ENCODE measurements at places on chromosomes 1 and 21.

DNA sequence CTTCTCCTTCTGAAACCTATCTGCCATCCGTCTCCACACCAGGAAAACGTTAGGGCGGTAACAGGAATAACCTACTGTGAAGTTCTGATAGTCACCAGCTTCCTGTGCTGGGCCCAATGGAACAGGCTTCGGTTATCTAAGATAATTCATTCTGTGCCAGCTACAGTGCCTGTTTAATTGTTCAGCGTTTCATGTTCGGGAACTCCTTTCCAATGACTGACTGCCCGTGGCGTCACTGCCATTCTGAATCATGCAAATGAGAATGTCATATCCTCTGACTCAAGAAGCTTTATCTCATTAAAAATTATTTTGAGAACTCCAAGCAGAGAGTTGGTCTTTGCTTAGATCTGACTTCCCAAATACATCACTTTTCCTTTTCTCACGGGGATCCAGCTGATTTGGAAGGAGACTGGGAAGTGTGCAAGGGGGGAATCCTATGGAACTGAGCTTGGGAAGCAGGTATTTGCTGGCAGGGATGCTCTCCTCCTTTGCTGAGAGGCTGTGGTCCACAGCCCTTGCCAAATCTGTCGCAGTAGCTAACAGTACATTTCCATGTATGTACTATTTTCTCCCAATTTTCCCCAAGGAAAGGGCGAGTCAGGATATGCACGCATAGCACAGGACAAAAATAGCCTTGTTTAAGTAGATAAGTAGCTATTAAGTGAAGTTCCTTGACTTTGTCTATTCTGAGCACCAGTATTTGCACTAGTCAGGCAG lies 358.7 kb downstream of the LTN1 start:
- DNase-seq, result no peak

DNA sequence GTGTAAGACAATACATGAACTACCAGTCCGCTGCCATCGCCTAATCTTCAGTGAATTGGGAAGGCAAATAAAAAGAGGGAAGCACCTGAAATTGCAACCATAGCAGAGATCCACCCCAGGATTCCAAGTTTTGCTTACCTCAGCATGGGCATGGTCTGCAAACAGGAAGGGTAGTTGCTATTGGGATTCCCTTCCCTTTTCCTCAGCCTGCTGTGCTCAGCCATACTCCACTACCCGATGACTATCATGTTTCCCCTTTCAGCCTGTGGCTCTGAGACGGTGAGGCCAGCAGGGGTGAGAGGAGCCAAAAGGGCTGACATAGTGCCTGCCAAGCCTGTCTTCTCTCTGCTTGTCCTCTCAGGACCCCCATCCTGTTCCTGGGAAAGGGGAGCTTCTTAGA lies 64.2 kb downstream of the GPR137B start:
- no peak for DNase-seq

GRCh38 chr1:209040351-209040750 lies 543.2 kb upstream of the CAMK1G start:
- DNase-seq, result no peak

GRCh38 chr1:23872421-23872820 lies 4.3 kb upstream of the FUCA1 start:
- no peak for DNase-seq

GRCh38 chr1:98921817-98922216 lies 82.8 kb downstream of the PLPPR5 start:
- DNase-seq, result no peak

DNA sequence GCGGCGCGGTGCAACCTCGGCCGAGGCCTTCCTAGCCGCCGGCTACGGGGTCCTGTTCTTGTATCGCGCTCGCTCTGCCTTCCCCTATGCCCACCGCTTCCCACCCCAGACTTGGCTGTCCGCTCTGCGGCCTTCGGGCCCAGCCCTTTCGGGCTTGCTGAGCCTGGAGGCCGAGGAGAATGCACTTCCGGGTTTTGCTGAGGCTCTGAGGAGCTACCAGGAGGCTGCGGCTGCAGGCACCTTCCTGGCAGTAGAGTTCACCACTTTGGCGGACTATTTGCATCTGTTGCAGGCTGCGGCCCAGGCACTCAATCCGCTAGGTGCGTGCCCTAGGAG lies 379 bp downstream of the PPCS start:
- DNase-seq, result peak; percentile 73

DNA sequence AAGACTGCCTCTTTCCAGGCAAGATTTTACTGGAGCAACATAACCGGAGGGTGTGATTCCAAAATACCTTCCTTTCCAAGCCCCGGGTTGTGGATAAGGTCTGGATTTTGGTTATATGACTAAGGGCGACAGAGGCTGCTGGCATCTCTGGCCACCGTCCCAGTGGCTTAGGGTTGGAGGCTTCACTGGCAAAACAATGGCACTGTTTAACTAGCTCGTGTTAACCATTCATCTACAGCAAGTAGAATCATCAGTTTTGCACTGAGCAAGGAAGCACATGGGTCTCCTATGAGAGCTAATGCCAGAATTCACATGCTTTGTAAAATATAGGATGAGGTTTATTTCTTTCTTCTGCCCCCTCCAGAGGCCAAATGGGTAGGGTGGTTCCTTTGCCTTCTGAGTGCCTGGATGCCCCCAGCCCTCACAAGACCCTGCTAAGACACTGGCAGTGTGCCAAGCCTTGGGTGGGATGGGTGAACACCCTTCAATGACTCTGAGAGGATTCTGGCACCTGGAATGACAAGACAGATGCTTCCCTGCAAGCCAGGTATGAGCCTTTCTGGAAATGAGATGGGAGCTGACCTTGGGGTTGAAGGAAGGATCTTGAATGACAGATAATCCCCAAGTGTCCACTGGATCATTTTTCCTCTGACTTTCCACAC lies 36.8 kb downstream of the DHCR24 start:
- DNase-seq, result no peak

DNA sequence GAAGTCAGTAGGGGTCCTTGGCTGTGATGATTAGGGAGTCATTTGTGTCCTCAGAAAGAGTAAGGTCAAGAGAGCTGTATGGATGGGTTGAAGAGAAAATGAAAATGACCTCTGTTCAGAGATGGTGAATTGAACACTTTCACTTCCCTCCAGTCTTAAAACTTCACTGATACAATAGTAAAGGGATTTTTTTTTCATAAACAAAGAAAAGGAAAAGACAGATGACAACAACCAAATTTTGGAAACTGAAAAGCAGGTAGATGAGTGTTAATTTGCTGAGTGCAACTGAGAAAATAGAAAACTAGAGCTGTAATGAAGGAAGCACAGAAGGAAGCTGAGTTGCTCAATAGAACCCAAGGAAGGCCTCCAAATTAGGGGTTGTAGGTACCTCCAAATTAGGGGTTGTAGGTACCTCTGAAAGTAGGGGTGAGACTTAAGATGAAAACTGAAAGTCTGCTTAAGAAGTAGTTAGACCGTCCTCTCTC lies 14.8 kb upstream of the S1PR1 start:
- no peak for DNase-seq

- no peak for DNase-seq
Observed at GRCh38 chr1:107547363-107548155, 406.7 kb downstream of the NTNG1 start.

- no peak for DNase-seq
Observed at GRCh38 chr1:187384504-187384903, 555.8 kb downstream of the PLA2G4A start.

- DNase-seq, result no peak
Observed at GRCh38 chr1:100397681-100398080, 45.4 kb downstream of the CDC14A start.

- DNase-seq, result peak; percentile 78
Observed at GRCh38 chr1:161766102-161766981, at the start of gene ATF6. Gene ATF6 (plus strand): TSS chr1:161766320. CDS start chr1:161766361, 41 bp downstream.

GRCh38 chr1:33155877-33156538 lies 25.8 kb downstream of the TRIM62 start:
- DNase-seq, result no peak

DNA sequence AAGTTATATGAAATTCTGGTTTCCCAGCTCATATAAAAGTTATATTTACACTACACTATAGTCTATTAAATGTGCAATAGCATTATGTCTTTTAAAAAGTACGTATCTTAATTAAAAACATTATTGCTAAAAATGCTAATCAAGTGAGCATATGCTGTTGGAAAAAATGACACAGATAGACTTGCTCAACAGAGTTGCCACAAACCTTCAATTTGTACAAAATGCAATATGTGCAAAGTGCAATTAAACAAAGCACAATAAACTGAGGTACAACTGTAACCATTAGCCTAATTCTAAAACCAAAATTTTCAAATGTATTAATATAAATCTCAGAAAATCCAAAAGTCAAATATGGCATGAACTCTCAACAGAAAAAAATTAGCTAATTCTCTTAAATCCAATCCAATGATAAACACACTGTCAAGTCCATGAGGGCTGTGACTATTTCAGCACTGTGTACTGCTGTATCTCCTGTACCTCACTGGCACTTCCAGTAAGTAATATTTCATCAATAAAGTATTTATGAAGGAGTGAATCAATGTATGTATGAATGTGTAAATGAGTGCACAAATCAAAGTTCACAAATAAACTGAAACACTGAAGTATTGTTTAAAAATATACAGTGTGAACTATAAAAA lies 116.3 kb downstream of the AKT3 start:
- DNase-seq, result no peak

DNA sequence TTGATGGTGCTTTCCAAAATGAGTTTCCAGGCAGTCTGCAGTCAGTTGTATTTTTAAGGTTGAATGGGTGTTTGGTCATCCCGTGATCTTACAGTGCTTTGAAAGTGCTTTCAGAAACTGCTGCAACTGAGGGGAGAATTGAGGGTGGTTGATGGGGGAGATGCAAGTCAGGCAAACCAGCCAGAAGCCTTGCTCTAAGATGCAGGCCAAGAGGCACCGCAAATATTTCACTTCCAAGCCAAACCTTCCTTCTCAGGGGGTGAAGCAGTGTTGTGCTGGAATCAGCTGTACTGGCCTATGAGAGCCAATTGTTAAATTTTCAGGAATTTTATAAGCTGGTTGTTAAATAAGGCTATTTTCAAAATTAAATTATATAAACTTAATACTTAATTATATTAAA lies 151.6 kb downstream of the KCNJ6 start:
- no peak for DNase-seq

DNA sequence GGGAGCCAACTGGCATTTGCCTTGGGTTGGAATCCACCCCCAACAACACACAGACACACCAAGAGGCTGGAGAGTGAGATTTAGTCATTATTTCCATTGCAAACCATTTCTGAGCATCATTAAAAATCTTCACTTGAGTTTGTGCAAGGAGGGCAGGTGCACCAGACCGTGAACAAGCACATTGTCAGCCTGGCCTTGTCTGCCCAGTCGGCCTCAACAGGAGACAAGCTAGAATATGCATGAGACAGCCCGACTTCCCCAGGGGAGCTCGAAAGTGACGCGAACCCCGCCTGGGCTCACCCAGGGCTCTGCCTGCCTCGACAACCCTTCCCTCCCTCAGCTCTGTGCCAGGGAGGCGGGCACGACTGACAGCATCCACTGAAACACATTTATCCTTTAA lies 15.4 kb upstream of the GUCA2B start:
- no peak for DNase-seq

GRCh38 chr1:60185684-60186083 lies 112.1 kb upstream of the C1orf87 start:
- DNase-seq, result no peak

GRCh38 chr1:243481101-243481500 lies 225.3 kb downstream of the SDCCAG8 start:
- DNase-seq, result no peak

- peak; percentile 30 for DNase-seq
Observed at GRCh38 chr1:196558411-196558810, 49.8 kb downstream of the KCNT2 start.

DNA sequence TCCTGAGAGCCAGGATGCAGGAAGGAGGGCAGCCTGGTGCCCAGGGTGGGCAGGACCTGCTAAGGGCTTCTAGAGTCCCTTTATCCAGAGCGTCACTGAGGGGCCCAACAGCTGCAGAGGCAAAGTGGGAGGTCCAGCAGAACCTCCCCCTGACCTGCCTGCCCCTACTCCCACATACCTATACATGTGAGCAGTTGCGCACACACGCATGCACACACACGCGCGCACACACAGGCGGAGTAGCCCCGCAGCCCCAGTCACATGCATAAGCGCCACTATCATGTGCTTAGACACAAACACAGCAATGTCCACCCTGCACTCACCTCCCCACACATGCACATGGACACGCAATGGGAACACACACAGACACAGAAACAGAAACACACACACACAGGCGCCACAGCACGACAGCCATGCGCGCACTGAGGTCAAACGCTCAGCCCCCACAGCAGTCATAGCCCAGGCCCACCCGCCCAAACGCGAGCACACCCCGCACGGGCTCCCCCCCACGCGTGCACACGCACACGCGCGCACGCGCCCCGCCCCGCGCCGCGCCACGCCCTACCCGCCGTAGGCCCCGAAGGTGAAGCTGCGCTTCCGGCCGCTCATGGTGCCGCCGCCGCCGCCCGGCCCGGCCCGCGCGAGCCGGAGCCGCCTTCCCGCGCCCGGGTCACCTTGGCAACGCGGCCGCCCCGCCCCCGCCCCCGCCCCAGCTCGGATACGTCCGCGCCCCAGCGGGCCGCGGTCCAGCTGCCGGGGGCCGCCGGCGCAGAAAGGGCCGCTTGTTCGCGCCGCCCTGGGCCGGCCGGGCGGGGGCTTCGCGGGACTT lies 17.7 kb downstream of the RAP1GAP start:
- peak; percentile 64 for DNase-seq

DNA sequence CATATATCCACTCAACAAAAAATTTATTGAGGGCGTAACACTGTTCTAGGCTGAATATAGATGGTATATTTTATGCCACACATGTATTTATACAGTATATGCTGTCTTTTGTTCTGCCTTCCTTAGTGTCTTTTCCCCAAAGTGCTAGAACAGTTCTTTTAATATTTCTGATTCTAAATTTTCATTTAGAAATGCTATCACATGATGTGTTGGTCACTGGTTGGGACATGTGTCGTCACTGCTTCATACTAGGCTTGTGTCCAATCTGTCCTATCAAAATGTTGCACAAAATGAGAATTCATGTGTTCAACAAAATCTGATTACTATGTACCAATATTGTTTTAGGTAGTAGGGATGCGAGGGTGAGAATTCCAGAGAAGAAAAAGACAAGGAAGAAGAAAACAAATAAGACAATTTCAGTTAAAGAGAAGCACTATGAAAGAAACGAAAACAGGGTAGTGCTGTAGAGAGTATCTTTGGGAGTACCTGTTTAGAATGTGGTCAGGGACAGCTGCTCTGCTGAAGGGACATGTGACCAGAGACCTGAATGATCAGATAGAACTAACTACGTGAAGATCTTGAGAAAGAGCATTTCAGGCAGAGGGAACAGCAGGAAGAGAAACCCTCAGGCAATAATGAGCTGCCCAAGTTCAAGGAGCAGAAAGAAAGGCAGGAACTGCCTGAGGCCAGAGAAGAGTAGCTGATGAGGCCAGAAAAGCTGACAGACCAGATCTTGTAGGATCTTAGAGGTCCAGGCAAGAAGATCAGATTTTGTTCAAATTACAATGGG lies 1.3 kb downstream of the KMO start:
- DNase-seq, result no peak

GRCh38 chr1:167447521-167448136 lies 70.7 kb downstream of the CD247 start:
- DNase-seq, result no peak

GRCh38 chr1:22457345-22457744 lies 5.7 kb downstream of the ZBTB40 start:
- peak; percentile 27 for DNase-seq

All from AG08396 (cell line).